ENCODE measurements at places on chromosomes 2 and 18. TPM values are rescaled to one million over a fixed set of nuclear protein-coding genes. Genes with fewer than 3 reads are reported as not detected.
A peak's percentile ranks its signal among the peaks of the same experiment; 100 is the strongest.

Gene SCN7A
- total RNA-seq = 69.0 TPM

Gene ATP6V1B1
- total RNA-seq = 2.2 TPM

Gene GLI2
- total RNA-seq = 3.3 TPM

Gene HOXD12
- total RNA-seq = not detected

Gene STK39
- 12.6 TPM for total RNA-seq

DNA sequence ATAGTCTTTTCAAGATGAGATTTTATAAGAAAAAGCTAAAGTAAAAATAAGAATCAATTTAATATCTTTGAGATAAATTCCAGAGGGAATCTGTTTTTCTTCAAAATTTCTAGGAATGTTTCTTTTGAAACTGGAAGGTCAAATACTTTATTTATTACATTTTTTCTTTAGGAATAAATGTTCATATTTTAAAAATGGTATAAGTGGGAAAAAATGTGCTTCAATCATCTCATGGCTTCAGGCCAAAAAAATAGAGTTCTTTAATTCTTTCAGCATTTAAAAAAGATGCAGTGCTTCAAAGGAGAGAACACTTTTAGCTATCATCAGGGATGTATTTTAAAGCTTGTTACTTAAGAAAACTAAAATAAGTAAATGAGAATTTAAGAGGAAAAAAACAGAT is 110.6 kb downstream of the NEB start:
- H3K36me3 ChIP-seq = no peaks in the 10 kb centered on the region
- no peaks in the 10 kb centered on the region for H3K27me3 ChIP-seq
- no peak overlapping the region for H3K27ac ChIP-seq

DNA sequence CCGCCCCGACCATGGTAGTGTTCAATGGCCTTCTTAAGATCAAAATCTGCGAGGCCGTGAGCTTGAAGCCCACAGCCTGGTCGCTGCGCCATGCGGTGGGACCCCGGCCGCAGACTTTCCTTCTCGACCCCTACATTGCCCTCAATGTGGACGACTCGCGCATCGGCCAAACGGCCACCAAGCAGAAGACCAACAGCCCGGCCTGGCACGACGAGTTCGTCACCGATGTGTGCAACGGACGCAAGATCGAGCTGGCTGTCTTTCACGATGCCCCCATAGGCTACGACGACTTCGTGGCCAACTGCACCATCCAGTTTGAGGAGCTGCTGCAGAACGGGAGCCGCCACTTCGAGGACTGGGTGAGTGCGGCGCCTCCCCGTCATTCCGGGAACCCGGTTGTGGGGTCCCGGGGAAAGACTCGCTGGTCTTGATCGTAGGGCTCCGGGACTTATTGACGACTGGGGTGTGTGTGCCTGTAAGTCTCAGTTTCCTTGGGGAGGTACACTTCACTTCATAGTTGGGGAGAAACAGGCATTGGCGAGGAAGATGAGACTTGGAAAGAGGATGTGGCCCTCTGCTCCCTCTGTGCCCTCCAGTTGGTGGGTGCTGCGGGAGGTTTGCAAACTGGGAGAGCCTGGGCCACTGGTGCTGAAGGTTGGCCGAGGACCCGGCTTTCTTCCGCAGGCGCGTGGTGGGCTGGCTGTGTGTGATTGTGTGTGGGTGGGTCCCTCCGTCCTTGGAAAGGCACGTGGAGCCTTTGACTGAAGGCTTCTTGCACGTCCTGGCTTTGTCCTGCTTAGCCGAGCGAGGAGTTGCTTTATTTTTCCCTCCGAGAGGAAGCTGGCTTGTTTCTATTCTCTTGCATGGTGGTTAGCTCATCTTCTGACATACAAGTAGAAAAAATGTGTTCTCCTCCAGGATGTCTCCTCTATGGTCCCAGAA is 886 bp downstream of the PRKCE start:
- no peaks in the 10 kb centered on the region for H3K36me3 ChIP-seq
- H3K4me3 ChIP-seq = peak overlapping the region; percentile 80
- peak overlapping the region; percentile 98 for H3K27ac ChIP-seq

DNA sequence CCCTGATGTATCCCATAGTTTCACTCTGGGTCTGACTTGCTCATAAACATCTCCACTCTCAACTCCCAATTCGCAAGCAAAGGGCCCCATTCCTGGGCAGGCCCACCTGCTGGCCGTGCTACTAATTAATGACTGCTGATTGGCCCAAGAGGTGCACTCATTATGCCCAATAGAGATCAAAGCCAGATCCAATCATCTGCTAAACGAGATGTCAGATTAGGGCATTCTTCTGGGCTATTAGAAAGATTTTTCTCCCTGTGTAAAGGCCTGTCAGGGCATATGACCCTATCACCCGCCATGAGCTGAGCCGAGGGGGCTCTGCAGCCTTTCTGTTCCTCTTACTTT is 103.4 kb upstream of the HAAO start:
- no peak overlapping the region for H3K27ac ChIP-seq
- no peaks in the 10 kb centered on the region for H3K27me3 ChIP-seq
- no peak overlapping the region for H3K4me3 ChIP-seq
- no peaks in the 10 kb centered on the region for H3K4me1 ChIP-seq

DNA sequence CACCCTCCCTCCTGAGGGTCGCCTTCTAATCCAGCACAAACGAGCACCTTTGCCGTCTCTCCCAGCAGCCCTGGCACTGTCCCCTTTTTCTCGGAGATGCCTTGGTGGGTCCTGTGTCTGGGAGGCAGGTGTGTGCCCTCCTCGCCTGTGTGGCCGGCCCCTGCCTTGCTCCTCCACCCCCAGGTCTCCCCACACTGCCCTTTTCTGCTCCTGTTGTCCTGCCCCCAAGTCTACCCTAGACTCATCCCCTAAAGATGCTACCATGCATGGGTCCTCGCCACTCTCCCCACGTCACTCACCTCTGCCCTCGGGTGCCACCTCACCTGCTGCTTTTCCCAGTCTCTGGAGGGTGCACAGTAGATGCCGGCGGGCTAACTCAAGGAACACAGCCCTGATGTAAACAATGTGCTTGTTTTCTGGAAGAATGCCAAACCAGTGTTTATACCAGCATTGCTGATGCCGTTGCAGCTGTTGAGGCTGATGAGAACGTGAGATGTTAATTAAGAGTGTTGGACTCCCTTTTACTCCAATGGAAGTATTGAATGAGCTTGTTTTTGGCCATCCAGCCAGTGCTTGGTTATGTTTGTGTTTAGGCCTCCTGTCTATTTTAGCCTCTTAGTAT is 223.1 kb downstream of the AGAP1 start:
- H3K4me3 ChIP-seq = no peak overlapping the region
- H3K36me3 ChIP-seq = no peaks in the 10 kb centered on the region
- H3K27me3 ChIP-seq = no peaks in the 10 kb centered on the region

GRCh38 chr2:64605991-64606478 is 47.7 kb downstream of the SERTAD2 start:
- no peak for DNase-seq
- peaks cover 22% of the 10 kb centered on the region for H3K4me1 ChIP-seq
- no peak overlapping the region for H3K4me3 ChIP-seq
- no peak overlapping the region for H3K27ac ChIP-seq
- no peaks in the 10 kb centered on the region for H3K27me3 ChIP-seq

- H3K4me3 ChIP-seq = no peak overlapping the region
- peaks cover 27% of the 10 kb centered on the region for H3K4me1 ChIP-seq
- H3K27me3 ChIP-seq = no peaks in the 10 kb centered on the region
- H3K27ac ChIP-seq = no peak overlapping the region
These were observed 161.1 kb downstream of the GFPT1 start for GRCh38 chr2:69225933-69226332.

DNA sequence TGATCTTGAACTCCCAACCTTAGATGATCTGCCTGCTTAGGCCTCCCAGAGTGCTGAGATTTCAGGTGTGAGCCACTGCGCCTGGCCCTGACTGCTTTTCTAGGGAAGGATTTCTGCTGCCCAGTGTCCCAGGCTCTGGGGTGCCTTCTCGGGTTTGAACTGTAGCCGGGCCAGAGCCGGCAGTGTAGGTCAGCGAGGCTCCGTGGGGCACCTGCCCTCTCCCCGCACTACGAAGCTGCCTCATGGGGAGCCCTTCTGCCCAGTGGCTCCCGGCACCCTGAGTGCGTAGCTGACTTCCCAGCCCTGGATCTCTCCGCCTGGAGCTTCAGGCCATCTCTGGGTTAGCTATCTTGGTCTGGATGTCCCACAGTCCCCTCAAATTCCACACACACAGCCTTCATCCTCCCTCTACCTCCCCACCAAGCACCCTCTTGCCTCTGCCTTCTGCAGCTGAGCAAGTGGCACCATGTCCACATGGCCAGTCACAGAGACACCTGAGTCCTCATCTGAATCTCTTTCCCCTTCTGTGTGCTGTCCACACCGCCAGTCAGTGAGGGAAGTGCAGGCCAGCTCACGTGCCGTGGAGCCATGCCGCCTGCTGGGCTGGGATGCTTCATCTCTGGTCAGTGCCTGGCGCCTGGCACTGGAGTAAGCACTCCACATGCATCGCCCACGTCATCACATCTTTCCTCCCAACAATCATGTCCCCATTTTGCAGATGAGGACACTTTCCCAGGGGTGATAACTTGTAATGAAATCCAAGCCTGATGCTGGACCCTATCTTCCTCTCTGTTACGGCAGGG is 69.2 kb downstream of the EDAR start:
- H3K27ac ChIP-seq = no peak overlapping the region
- H3K36me3 ChIP-seq = no peaks in the 10 kb centered on the region
- no peaks in the 10 kb centered on the region for H3K4me1 ChIP-seq
- DNase-seq = no peak
- no peaks in the 10 kb centered on the region for H3K27me3 ChIP-seq

DNA sequence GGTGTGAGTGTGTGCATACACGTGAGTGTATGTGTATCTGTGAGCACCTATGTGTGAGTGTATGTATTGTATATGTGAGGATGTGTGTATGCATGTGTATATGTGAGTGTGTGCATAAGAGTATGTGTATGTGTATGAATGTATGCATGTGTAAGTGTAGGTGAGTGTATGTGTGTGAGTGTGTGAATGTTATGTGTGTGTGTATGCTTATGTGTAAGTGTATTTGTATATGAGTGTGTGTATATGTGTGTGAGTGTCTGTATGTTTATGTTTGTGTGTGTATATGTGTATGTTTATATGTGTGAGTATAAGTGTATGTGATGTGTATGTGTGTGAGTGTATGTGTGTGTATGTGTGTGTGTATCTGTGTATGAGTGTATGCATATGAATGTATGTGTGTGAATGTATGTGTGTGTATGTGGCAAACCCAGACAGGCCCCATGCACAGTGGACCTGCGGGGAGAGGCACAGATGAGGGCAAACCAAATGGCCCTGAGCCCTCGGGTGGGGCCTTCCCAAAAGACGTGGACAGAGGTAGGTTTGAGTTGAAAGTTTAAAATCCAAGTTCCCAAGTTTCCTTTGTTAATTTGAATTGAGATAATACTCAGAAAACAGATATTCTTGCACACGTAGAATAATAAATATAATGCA is 51.5 kb downstream of the EDAR start:
- H3K4me1 ChIP-seq = no peaks in the 10 kb centered on the region
- H3K27ac ChIP-seq = no peak overlapping the region
- DNase-seq = no peak
- no peaks in the 10 kb centered on the region for H3K27me3 ChIP-seq
- H3K36me3 ChIP-seq = no peaks in the 10 kb centered on the region

DNA sequence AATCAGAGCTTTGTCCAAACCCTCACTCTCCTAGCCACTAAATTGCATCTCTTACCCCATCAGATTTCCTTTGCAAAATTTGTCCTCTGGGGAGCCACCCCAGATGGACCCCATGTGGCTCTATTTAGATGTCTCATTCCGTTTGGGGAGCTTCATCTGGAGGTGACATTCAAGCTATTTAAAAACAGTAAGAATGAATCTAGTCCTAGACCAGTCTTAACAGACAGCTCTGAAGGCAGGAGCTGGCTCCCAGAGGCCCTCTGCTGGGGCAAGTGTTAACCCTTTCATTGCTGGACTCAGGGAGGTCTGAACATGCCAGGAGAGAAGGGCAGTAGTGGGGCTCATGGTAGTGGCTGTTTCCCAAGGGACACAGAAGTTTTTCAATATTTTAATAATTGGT is 59.2 kb downstream of the RPL37A start:
- peaks cover 14% of the 10 kb centered on the region for H3K4me1 ChIP-seq
- no peak for DNase-seq
- H3K4me3 ChIP-seq = no peak overlapping the region
- no peaks in the 10 kb centered on the region for H3K36me3 ChIP-seq

- H3K36me3 ChIP-seq = no peaks in the 10 kb centered on the region
- H3K4me3 ChIP-seq = no peak overlapping the region
- H3K27me3 ChIP-seq = peaks cover 7% of the 10 kb centered on the region
These were observed 46.6 kb downstream of the CDK15 start for GRCh38 chr2:201852878-201853415.

- no peaks in the 10 kb centered on the region for H3K27me3 ChIP-seq
- no peak overlapping the region for H3K27ac ChIP-seq
- no peak overlapping the region for H3K4me3 ChIP-seq
- no peaks in the 10 kb centered on the region for H3K36me3 ChIP-seq
These were observed 376.6 kb upstream of the TRIB2 start for GRCh38 chr2:12340164-12340563.

- no peaks in the 10 kb centered on the region for H3K4me1 ChIP-seq
- H3K27ac ChIP-seq = no peak overlapping the region
- no peaks in the 10 kb centered on the region for H3K27me3 ChIP-seq
- H3K36me3 ChIP-seq = no peaks in the 10 kb centered on the region
- H3K4me3 ChIP-seq = no peak overlapping the region
These were observed 282.7 kb downstream of the DCDC2C start for GRCh38 chr2:3986063-3986462.

DNA sequence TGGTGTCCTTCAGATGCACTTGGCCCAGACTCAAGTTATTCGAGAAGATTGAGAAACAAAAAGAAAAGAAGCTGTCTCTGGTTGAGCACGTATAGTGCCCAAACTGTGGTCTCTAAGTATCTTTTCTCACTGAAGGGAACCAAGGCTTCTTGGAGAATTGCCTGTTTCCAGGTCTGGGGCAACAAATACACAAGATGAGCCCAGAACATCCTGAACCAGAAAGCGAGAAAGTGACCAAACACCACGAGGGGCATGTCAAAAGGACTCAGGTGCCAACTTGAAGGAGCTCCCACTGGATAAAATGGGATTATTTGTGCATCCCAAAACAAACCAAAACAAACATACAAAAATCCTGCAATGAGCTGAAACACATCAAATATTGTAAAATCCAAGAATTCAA is 13.6 kb upstream of the ATOH8 start:
- no peaks in the 10 kb centered on the region for H3K27me3 ChIP-seq
- no peaks in the 10 kb centered on the region for H3K36me3 ChIP-seq
- H3K27ac ChIP-seq = peak overlapping the region; percentile 91
- no peak for DNase-seq
- H3K4me1 ChIP-seq = peaks cover 71% of the 10 kb centered on the region
- no peak overlapping the region for H3K4me3 ChIP-seq

GRCh38 chr2:173062801-173063200 is 12.8 kb upstream of the MAP3K20 start:
- H3K36me3 ChIP-seq = no peaks in the 10 kb centered on the region

- H3K4me1 ChIP-seq = no peaks in the 10 kb centered on the region
- H3K27me3 ChIP-seq = no peaks in the 10 kb centered on the region
- H3K36me3 ChIP-seq = no peaks in the 10 kb centered on the region
- H3K27ac ChIP-seq = no peak overlapping the region
- H3K4me3 ChIP-seq = no peak overlapping the region
These were observed 31.5 kb downstream of the ZNF519 start for GRCh38 chr18:14100503-14101286.

- no peaks in the 10 kb centered on the region for H3K27me3 ChIP-seq
- H3K36me3 ChIP-seq = no peaks in the 10 kb centered on the region
- no peak for DNase-seq
- H3K4me1 ChIP-seq = no peaks in the 10 kb centered on the region
- no peak overlapping the region for H3K27ac ChIP-seq
- no peak overlapping the region for H3K4me3 ChIP-seq
These were observed 23.1 kb upstream of the TNFAIP6 start for GRCh38 chr2:151334082-151334815.

- no peak overlapping the region for H3K4me3 ChIP-seq
- no peaks in the 10 kb centered on the region for H3K27me3 ChIP-seq
- no peak for DNase-seq
These were observed 119.3 kb downstream of the STPG4 start for GRCh38 chr2:47035615-47036488.
